ENCODE measurements at places on chromosomes 11 and 22.
A peak's percentile ranks its signal among the peaks of the same experiment; 100 is the strongest.

GRCh38 chr11:60367009-60367408 lies 11.3 kb upstream of the MS4A7 start:
- DNase-seq, result no peak

GRCh38 chr11:73229896-73230875 lies 12.1 kb downstream of the P2RY2 start:
- DNase-seq, result no peak

DNA sequence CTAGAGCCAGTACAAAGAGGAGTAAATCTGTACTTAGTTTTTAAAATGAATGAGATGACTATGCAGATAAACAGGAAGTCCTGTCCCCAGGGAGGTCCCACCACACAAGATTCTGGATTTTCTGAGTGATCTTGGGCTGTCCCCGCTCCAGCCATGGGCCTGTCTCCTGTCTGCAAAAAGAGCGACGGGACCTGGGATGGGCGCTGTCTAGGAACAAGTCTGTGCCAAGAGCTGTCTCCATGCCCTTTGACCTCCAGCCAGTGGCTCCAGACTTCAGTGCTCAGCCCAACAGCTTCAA lies 6.0 kb downstream of the CSNK1E start:
- no peak for DNase-seq

GRCh38 chr11:65134952-65135632 lies 773 bp upstream of the SYVN1 start:
- peak; percentile 73 for DNase-seq

DNA sequence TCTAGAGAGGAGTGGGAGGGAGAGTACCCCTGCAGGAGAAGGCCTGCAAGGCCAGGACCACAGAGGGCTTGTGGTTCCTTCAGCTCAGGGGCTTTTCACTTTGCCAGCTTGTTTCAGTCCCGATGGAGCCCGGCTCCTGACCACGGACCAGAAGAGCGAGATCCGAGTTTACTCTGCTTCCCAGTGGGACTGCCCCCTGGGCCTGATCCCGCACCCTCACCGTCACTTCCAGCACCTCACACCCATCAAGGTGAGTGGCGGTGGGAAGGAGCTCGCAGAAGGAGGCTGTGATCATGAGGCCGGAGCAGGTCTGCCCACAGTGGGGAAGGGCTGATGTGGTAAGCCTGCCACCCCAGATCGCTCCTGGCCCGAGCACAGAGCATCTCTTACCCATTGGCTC lies 13.5 kb downstream of the ACP2 start:
- no peak for DNase-seq

DNA sequence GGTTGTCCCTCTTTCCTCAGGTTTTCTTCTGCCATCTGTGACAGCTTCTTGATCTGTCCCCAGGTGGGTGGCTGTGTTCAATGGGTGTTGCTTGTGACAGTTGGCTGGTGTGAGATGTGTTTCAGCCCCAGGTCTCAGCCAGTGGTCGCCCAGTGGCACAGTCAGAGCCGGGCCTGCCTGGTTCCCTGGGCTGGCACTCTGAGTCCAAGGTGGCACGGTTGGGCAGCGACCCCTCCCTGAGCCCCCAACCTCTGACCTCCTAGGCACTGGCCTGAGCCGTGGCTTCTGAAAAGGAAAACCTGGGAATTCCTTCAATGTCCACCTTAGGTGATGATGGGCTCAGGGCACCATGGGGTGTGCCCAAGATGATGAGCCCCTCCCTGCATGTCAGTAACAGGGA lies 14.0 kb upstream of the PRODH start:
- DNase-seq, result no peak

DNA sequence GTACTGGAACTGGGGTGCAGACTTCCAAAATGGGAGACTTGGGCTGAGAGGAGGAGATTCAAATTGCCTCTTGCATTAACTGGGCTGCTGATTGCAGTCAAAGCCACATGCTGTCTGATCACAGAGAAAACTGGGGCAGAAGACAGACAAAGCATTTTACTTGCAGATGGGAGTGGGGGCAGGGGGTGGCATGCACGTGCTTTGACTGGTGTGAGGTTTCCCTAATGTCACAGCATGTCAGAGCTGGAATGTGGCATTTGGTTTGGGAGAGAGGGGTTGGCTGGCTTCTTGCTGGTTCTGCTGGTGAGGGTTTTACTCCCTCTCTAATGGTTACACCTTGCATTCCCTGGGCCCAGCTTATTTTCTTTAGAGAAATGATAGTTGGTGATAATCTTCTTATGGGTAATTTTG lies 2.9 kb downstream of the TUB start:
- DNase-seq, result no peak

- DNase-seq, result no peak
Measured at GRCh38 chr11:113796663-113797259, 17.2 kb downstream of the CLDN25 start.

GRCh38 chr11:34997952-34998528 lies 81.6 kb downstream of the PDHX start:
- no peak for DNase-seq

DNA sequence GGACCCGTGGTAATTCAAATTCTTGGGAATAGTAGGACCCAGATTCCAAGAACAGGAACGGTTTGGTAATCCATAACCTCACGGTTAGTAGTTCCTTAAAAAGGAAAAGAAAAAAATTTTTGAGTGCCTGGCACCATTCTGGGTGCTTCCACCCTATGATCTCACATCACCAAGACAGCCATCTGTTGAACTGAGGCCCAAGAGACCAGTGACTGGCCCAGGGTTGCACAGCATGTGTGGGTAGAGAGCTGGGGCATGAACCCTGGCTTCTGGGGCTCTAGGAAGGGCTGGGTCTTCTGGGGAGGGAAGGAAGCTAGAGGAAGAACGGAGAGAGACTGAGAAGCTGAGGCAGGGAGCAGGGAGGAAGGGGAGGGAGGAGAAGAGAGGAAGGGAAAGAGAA lies 4.7 kb upstream of the SPI1 start:
- no peak for DNase-seq

- no peak for DNase-seq
Measured at GRCh38 chr22:42892571-42893316, 35.7 kb upstream of the ARFGAP3 start.

- no peak for DNase-seq
Measured at GRCh38 chr11:105135883-105136282, 3.7 kb downstream of the CARD18 start.

DNA sequence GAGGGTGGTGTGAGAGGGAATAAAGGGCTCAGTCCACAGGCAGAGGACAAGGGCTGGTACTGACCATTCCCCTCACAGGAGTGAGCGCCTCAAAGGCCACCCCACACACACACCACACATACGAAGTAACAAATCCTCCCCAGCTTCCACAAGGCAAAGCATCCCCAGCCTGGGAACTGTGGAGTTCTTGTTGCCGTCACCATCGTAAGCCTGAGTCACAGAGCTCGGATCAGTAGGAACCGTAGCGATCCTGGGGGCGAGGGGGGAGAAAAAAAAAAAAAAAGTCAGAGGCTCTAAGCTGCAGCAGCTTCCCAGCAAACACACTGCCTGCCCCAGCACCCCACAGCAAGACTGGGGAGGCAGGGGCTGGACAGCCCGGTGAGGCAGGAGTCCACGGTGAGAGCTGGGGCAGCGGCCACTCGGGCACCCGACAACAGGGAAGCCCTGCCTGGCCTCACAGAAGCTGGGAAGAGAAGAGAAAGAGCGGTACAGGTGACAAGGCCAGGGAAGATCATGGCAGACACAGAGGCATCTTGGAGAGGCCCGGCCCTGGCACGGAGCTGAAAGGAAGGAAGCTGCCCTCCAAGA lies 11.3 kb downstream of the ARFGAP2 start:
- no peak for DNase-seq

GRCh38 chr11:12784445-12784844 lies 110.2 kb downstream of the TEAD1 start:
- DNase-seq, result no peak

GRCh38 chr22:25447067-25447685 lies 117.3 kb upstream of the GRK3 start:
- no peak for DNase-seq

DNA sequence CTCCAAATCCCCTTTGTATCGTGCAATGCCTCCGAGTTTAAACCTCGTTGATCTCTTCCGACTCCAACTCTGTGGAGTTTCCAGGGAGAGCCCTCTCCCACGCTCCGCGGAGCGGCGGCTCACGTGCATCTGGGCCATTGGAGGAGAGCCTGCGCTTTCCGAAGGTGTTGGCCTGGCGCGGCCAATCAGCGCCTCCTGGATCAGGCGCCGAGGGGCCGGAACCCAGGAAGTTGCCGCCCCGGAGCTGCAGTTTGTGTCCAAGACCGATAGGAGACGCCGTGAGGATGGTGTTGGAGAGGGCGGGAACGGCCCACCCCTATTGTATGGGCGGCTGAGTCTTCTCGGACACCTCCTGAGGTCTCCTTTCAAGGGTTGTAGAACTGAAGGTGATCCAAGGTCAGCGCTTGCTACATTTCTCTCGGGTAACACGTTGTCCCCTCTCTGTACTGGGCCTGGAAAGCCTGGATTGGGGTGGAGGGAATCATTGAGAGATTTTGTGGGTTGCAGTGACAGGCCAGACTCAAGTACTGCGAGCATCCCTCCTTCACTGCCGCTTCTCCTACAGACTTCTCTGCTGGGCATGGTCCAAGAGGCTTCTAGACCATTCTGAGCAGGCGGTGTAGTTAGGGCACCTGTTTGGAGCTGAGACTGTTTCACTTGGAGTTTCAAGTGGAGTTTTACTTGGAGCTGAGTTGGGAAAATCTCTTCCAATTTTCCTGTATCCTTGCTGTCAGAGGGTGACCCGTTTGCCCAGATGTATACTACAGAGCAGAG lies 1.7 kb downstream of the ADAMTS15 start:
- peak; percentile 25 for DNase-seq

DNA sequence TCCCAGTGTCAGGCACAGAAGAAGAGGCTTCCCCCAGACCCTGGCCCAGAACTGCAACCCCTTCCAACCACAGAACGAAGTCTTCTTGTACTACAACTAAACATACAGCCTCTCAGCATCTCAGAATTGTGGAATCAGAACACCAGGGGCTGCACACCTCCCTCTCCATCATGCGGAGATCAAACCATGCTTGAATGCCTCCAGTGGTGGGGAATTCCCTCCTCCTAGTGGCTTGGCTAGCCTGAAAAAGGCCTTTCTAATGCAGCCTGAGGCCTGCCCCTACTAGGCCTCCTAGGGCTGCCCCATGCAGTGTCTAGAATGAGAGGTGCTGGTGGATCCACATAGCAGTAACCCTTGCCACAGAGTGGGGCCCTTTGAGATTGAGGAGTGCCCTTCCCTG lies 62.7 kb downstream of the WNT7B start:
- no peak for DNase-seq

DNA sequence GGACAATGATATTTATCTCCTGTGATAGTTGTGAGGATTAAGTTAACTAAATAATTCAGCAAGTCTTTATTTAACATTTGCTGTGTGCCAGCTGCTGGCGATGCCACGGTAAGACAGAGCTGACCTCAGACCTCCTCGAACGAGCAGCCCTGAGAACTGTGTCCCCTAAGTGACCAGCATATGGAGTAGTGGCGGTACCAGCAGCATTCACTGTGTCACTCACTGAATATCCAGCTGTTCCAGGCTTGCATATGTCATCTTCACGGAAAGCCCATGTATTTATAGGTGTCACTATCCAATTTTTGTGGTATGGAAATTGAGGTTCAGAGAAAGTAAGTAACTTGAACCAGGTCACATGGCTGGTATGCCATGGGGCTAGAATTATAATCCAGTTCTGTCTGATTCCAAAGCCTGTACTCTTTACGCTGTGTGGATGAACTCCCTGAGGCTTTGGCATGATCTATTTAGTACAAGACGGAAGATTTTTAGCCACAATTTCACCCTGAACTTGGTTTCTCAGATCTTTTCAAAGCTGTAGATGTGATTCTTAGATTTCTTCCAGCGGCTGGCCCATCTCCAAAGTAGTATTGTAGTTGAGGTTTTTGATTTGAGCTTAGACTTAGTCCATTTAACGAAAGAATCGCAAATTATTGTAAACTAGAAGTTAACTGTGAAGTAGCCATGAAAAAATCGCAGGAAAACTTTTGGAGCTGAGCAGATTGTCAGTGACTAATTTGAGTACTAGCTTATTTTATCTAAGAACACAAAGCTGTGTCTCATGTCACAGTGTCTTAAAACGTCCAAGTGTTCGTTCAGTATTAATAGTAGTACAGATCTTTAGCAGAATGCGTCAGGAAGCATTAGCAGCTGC lies 49.4 kb upstream of the MYO18B start:
- DNase-seq, result no peak

DNA sequence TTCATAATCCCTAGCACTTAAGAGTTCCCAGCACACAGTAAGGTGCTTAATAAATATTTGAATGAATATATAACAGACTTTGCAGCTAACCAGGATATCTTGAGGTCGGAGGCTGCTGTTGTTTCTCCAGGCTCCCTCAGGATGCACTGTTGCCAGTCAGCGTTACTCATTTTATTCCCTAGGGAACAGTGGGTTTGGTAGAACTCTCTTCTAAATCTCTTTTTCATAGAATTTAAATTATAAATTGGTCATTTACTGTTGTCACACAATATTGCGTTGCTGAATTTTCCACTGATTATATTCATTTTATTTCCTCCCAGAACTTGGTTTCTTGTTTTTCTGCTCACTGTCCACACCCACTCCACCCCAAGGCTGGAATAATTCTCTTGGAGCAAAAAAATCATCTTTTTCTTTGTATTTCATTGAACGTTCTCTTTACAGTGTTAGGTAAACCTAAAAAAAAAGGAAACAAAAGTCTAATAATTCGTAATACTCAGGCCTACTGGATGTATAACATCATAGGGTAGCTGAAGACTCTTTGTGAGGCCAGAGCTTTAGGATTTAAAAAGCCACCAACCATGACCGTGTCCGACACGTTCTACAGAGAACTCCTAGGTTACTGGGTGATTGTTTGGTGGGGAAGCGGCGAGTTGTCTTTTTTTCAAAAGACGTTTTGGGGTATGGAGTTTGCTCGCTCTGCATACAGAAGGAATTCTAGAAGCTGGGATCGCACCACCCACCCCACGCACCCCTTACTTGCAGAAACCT lies 766 bp upstream of the CAPRIN1 start:
- no peak for DNase-seq

GRCh38 chr11:89175796-89176195 lies 1.9 kb upstream of the TYR start:
- no peak for DNase-seq

DNA sequence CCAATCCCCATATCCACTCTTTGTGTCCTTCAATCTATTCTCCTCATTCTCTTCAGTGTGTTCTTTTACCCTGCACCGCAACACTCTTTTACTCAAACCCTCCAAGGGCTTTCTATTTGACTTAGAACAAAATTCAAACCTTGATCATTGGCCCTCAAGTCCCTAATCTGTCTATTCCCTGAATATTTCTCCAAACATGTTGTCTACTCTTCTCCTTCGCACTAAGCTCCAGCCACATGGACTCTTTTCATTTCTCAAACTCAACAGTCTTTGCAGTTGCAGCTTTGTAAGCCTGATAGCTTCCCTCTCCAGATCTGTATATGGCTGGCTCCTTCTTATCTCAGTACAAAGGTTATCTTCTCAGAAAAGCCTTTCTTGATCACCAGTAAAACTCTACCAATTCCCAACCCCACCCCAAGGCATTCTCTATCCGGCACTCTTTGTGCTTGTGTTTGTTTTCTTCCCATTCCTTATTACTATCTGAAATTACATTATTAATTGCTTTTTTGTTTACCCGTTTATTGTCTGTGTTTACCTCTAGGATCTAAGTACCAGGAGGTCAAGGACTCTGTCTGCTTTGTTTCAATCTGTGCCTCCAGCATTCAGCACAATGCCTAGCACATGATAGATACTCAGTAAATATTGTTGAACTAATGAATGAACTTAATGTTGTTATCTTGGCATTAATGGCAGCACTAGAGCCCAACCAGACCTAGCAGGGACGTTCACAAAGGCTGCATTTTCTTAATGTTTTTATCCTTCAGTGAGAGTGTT lies 147.4 kb downstream of the BBOX1 start:
- DNase-seq, result no peak

- no peak for DNase-seq
Measured at GRCh38 chr11:58928691-58929090, 10.6 kb upstream of the GLYATL1 start.

GRCh38 chr11:63567044-63567840 lies 4.1 kb upstream of the PLAAT2 start:
- no peak for DNase-seq
